ENCODE measurements at places on chromosomes 1 and 21.

DNA sequence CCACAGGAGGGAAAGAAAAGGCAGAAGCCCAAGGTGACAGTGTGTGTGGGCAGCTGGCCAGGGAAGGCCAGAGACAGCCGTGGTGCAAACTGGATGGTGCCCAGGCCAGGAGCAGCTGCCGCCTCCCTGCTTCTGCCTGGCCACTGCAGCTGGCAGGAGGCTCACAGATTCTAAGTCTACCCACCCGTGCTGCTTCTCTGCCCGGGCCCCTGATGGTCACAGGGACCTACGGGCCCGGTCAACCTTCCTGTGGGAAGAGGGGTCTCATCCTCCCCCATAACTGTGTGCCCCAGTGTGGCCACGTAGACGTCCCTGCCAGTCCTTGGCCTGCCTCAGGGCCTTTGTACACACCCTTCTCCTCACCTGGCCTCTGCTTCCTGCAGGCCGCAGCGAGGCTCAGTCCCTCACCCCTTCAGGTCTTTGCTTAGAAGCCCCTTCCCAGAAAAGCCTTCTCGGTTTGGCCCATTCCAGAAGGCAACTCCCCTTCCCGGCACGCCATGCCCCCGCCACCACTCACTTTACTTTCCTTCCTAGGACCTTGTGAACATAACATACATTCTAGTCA lies 192.6 kb upstream of the AJAP1 start:
- DNase-seq, result no peak

DNA sequence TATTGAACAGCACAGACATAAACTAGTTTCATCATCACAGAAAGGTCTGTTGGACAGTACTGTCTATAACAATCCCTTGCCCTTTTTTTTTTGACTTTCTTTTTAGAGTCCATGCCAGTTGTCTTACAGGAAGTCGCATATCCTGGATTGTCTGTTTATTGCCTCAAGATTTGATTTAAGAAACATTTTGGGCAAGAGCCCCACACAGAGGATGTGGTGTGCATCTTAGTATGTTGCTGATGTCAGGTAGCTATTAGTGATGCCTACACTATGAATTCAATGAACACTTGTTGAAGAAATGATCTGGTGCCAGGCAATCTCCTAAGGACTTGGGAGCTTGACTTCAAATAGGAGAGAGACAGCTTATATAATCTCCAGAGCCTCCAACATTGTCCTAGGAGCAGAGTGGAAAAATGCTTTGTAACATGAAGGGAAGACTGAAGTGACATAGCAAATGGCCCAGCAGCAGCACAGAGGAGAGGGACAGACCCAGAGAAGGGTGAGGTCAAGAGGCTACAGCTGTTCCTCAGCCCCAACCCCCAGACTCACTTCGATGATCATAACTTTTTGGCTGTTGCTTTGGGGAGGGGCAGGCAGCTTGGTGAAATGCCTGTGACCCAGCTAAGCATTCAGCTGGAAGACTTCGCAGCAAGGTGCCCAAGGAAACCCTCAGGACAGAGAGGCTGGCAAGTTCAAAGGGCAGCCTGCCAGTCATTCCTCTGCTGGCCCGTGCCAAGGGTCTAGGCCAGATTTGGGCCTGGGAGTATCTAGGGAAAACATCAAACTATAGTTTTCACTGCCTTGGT lies 7.5 kb upstream of the RAB29 start:
- no peak for DNase-seq

GRCh38 chr1:82446236-82446635 lies 645.5 kb downstream of the ADGRL2 start:
- no peak for DNase-seq

DNA sequence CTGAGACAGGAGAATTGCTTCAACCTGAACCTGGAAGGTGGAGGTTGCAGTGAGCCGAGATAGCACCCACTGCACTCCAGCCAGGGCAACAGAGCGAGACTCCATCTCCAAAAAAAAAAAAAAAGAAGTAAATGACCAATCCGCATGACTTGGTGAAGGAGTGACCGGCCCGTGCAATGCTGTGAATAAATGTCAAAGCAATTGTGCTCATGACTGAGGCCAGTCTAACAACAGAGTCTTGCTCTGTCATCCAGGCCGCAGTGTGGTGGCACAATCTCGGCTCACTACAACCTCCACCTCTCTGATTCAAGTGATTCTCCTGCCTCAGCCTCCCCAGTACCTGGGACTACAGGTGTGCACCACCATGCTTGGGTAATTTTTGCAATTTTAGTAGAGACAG lies 27.8 kb upstream of the SLC19A1 start:
- no peak for DNase-seq

GRCh38 chr1:114113411-114114184 lies 40.1 kb downstream of the SYT6 start:
- DNase-seq, result no peak

- no peak for DNase-seq
Measured at GRCh38 chr1:244665771-244666217, 12.9 kb downstream of the DESI2 start.

- DNase-seq, result no peak
Measured at GRCh38 chr1:199945591-199945990, 81.9 kb upstream of the NR5A2 start.

DNA sequence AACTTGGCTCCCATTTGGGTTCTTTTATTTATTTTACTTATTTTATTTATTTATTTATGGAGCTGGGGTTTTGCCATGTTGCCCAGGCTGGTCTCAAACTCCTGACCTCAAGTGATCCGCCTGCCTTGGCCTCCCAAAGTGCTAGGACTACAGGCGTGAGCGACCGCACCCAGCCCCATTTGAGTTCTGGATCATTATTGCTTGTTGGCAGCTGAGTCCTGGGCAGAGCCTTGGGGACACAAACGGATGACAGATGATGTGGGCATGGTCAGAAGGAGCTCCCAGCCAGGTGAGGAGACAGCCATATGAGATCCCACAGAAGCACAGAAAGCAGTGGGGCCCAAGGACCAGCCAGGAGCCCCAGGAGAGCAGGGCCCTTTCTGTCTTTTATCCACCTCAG lies 254.0 kb downstream of the MATN1 start:
- DNase-seq, result no peak

DNA sequence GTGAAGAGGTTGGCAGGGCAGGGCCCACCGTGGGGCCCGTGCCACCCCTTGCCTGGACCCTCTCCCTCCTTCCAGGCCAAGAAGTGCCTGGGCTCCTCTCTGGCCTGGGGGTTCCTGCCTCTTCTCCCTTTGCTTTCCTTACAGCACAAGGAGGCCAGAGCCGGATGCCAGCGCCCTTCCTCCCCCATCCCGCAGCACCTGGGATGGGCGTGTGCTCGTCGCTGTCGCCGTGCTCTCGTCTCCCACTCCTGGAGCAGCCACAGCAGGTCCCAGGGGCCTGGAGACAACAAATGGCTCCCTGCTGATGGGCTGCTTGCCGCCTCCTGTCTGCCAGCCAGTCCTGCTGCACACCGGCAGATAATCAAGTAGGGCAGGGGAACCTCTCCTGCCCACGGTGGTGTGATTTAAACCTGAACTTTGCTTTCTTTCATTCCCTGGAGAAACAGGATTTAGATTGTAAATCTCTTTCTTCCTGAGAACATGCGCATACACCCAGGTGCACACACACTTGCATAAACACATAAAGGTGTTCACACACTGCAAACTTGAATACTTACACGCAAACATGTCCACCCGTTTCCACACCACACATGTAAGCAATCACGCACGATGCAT lies 50.8 kb upstream of the POU3F1 start:
- no peak for DNase-seq
